ENCODE measurements at places on chromosomes 6 and 20.

GRCh38 chr6:167115054-167115453 is 7.8 kb upstream of the CCR6 start:
- DNase-seq = no peak

- no peak for DNase-seq
These were observed 23.7 kb downstream of the RANBP9 start for GRCh38 chr6:13687917-13688351.

DNA sequence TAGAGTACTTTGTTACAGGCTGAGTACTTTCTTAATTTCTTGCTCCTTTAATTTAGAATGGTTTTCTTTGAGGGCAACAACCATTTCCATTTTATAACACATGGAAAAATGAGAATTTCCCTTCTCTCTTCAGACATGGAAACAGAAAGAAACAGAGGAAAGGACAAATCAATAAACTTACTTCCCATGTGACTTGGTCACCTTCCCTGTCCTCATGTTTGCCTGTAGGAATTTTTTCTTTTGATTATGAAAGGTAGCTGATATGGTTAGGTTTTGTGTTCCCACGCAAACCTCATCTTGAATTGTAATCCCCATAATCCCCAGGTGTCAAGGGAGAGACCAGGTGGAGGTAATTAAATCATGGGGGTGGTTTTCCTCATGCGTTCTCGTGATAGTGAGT is 169.7 kb downstream of the PHF3 start:
- no peak for DNase-seq

GRCh38 chr6:90383196-90383822 is 86.7 kb upstream of the BACH2 start:
- no peak for DNase-seq

DNA sequence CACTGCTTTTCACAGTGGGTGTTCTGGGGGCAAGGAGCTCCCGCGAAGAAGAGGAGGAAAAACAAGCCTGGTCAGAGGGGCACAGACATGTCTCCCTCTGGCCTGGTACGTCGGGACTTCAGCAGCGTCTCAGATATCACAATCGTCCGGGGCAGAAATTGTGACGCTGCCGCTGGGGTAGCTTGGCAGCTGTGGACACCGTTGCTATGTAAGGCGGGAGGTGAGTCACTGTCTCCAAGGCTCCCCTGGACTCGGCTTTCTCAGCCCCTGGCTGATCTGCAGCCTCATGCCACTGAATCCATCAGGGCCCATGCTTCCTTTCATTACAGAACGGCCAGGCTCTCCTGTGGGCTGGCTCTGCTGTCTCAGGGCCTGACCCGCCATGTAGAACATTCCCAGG is 98.7 kb downstream of the SULF2 start:
- DNase-seq = no peak

GRCh38 chr6:15551798-15552197 is 111.0 kb downstream of the DTNBP1 start:
- DNase-seq = no peak

DNA sequence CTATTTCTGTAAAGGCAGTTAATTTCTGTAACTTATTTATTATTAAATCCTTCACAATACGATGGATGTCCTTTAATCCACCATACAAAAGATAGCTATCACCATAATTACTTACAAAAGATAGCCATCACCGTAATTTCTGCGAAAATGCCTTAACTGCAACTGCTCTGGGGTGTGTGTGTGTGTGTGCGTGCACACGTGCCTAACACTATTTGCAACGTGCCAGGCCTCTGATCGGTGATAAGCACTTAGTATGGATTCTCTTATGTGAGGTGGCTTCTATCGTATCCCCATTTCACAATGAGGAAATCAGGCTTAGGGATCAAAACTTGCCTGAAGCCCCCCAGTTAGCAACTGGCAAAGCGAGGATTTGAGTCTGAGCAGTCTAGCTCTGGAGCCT is 67.1 kb upstream of the RBM24 start:
- DNase-seq = no peak

DNA sequence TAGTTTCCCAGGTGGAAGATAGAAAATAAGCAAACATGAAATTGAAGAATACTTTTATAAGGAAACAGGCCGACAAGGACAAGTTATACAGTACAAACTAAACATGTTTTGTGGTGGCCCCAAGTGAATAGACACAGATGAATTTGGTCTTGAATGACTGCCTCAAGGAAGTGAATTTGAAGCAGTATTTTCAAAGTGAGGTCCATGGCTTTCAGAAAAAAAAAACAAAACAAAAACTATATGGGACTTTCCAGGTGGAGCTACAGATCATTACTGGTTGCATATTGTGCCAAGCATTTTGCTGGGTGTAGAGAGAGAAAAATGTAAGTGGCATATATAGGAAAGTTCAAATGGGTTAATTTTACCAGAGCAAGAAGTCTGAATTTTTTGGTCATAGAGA is 68.8 kb downstream of the CYB5R4 start:
- DNase-seq = no peak

- DNase-seq = no peak
These were observed 17.1 kb upstream of the MMP9 start for GRCh38 chr20:45991616-45992015.

DNA sequence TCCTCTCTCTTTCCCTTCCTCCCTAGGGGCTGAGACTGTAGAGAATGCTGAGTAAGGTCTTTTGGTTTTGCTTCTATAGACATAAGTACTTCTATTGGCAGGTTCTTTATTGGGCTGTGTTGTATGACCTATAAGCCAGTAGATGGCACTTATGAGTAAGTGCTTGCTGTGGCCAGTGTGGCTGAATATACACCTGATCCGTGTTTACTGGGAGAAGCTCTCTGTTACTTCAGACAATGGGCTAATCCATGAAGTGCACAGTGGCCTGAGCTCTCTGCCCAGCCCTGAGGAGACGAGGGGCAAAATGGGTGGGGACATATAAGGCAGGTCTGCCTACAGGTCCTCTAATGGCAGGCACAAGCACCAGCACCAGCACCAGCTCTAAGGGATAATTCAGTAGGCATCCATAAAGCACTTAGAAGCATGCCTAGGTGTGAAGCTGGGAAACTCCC is 610.3 kb downstream of the RNF144B start:
- peak; percentile 15 for DNase-seq

All from prostate gland (tissue), 2 donors.